Muscle of leg (tissue), 16 donors: ENCODE measurements at places on chromosomes 16 and 17. TPM values are rescaled to one million over a fixed set of nuclear protein-coding genes. Genes with fewer than 3 reads are reported as not detected.
A peak's percentile ranks its signal among the peaks of the same experiment; 100 is the strongest.

Gene ITGB4
- total RNA-seq, result 1.6 TPM

Gene RGS11
- 1.2 TPM for total RNA-seq

DNA sequence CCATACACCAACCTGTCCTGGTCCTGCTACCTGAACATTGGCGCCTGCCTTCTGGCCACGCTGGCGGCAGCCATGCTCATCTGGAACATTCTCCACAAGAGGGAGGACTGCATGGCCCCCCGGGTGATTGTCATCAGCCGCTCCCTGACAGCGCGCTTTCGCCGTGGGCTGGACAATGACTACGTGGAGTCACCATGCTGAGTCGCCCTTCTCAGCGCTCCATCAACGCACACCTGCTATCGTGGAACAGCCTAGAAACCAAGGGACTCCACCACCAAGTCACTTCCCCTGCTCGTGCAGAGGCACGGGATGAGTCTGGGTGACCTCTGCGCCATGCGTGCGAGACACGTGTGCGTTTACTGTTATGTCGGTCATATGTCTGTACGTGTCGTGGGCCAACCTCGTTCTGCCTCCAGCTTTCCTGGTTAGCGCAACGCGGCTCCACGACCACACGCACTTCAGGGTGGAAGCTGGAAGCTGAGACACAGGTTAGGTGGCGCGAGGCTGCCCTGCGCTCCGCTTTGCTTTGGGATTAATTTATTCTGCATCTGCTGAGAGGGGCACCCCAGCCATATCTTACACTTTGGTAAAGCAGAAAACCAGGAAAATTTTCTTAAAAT, 21.5 kb downstream of the TMEM204 start:
- no peak for DNase-seq

DNA sequence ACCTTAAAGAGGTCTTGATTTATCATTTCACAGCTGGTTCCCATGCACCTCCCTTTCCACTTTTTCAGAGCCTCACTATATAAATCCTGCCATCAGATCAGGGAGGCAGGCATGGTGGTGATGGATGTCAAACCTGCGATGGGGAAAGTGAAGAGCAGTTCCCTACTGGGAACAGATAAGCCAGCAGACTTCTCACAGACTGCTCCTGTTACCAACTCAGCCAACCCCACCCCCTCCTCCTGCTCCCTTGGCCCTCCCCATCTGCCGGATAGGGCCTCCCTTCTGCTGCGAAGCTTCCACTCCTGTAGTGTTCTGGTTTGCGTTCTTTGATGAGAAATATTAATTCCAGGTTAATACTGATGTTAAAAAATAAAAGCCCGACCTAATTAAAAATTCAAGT, 232.1 kb downstream of the STX8 start:
- peak; percentile 44 for DNase-seq

- peak; percentile 85 for DNase-seq
Observed at GRCh38 chr16:29674188-29674587, 4.8 kb upstream of the QPRT start.

DNA sequence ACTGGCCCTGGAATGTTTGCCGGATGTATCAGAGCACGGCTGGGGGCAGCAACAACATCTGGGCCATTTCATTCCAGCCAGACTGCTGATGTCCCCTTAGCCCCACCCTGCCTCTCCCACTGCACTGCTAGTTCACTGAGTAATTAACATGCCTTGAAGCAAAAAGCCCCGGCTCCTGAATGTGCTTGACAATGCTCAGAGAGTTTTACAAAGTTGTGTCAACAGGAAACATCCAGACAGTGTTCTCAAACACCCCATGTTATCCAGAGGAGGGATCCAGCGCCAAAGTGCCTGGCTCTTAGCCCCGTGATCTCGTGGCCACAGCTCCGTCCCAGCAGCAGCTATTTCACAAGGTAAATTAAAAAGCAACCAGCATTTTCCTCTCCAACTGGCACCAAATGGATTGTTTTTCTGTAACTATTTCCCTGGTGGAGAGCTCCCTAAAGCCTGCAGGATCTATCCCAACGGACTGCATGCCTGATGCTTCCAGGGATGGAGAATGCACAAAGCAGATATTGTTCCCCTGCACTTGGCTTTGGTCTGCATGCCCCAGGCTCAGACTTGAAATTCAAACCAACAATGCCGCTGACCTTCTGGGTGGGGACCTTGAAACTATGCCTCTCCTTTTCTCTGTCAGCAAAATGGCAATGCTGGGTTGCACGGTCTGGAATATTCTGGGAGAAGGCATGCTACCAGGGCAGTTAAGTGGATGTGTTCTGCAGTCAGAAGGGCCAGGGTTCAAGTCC, 115.6 kb upstream of the CDH5 start:
- peak; percentile 89 for DNase-seq

DNA sequence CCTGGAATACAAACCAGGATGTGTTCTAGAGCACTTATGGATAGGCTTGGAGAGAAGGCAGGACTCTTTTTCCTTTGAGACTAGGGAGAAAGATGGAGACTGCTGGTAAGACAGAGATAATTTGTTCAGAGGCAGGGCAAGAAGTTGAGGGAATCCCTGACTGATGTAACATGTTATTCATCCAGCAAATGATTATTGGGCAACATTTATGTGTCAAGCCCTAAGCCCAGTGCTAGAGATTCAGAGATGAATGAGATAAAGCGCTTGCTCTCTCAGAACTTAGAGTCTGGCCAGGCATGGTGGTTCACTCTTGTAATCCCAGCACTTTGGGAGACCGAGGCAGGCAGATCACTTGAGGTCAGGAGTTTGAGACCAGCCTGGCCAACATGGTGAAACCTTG, 47.8 kb upstream of the NUFIP2 start:
- DNase-seq, result no peak

Gene CCL1
- total RNA-seq, result not detected

DNA sequence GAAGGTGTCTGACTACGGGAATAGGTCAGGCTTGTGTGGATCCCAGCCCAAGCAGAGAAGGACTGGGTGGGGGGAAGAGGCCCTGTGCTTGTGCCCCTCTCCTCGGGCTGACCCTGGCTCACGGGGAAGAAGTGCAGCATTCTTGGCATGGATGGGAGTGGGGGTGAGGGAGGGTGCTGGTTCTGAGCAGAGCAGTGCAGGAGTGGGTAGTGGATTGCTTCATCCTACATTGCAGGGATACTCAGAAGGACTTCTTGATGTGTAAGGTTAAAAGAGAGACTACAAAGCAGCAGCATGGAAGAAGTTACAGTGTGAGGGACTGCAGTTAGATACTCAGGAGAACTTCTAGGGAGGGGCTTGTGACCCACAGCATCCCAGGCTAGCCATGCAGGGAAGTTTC, 2.1 kb downstream of the ARHGAP23 start:
- DNase-seq, result no peak

Gene OR1E1
- total RNA-seq, result not detected

Gene SULT1A3
- total RNA-seq, result 6.3 TPM

DNA sequence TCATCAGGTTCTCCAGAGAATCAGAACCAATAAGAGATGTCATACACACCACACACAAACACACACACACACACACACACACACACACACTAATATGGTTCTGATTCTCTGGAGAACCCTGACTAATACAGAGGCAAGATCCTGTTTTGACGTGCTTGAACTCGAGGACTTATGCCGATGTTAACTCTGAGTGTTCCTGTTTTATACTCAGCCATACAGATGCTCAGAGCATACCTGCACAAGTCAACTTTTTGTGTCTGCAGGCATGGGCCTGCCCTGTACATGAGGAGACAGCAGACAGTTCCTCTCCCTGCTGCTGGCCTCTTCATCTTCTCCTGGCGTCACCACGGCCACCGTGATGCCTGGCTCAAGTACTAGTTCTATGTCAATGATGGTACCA, 635.9 kb downstream of the WWOX start:
- DNase-seq, result no peak

- DNase-seq, result no peak
Observed at GRCh38 chr17:1322480-1322879, 43.0 kb downstream of the TRARG1 start.

- no peak for DNase-seq
Observed at GRCh38 chr16:28321700-28322411, 29.5 kb downstream of the SBK1 start.

GRCh38 chr17:74981318-74981978, 6.0 kb upstream of the CDR2L start:
- DNase-seq, result no peak

Gene TOX3
- total RNA-seq, result 0.44 TPM

Gene KRT12
- not detected for total RNA-seq

GRCh38 chr16:11015076-11015475, 70.7 kb downstream of the CLEC16A start:
- DNase-seq, result peak; percentile 75

GRCh38 chr17:30210366-30210765, 25.1 kb downstream of the SLC6A4 start:
- no peak for DNase-seq

DNA sequence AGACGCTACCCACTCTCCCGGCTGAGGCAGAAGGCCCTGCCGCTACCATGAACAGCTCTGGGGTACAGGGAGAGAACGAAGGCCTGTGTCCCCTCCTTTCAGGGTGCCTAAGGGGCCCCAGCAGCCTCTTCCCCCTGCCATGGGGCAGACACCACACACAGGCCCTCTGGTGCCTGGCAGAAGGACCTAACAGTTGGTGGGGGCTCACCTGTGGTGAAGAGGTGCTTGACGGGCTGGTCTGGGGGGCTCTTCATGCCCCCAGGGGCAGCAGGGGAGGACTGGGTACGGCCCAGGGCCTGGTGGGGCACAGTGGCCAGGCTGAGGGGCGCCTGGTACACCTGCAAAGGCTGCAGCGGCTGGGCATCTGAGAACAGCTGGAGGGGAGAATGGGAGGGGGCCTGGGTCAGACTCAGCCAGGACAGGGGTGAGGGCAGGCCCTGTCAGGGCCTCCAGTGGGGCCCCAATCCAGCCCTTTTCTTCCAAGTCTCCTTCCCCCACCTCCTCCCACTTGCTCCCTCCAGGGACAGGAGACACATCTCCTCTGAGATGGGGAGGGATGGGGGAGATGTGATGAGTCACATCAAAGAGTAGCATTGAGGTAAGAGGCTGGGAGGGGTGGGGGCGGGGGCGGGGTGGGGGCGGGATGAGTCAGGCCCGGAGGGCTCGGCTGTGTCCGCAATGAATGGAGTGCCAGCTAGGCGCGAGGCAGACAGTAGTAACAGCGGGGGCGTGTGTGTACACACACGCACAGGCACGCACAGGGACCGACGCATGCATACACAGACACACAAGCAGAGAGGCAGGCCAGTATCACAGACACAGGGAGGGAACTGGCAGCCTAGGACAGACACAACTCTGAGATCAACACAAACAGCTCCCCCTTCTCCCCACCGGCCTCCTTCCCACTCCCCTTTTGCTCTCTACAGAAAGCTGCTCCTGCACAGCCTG, 16.1 kb downstream of the G6PC3 start:
- no peak for DNase-seq

DNA sequence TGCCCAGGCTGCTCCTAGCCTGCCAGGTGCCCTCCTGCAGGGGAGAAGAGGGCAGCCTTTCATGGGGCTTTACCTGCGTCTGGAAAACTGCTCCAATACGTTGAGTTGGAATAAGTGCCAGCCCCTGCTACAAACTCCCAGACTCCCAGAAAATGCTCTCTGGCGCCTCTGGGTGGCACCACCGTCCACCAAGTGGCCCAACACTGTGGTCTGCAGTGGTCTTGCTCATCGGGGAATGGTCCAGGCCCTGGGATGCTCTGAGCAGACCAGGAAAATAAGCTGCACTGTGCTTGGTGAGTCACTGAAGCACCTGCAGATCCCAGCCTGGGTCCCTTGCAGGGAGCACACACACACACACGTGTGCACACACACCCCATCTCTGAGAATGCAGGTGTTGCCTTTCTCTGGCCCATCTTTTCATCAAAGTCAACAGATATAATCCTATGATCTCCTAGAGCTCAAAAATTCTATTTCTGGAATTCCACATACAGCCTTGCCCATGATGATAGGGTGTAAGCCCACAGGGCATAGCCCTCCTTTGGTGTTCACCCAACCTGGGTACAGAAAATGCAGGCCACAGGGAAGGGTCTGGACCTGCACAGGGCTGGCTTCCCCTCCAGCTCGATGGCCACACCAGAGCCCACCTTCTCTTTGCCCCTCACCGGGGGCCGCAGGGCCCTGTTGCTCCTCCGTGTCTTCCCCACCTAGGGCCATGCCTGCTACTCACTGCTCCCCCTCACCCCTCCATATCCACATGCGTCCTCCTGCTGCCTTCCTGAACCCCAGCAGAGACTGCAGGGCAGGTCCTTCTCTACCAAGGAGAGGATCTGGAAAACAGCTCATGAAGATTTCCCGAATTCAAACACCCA, 20.5 kb downstream of the CDIP1 start:
- peak; percentile 52 for DNase-seq

- peak; percentile 95 for DNase-seq
Observed at GRCh38 chr17:40331743-40332641, 23.0 kb downstream of the RARA start.

Gene NPIPB4
- 33.1 TPM for total RNA-seq

GRCh38 chr16:87592018-87592712, 10.1 kb upstream of the JPH3 start:
- DNase-seq, result no peak

DNA sequence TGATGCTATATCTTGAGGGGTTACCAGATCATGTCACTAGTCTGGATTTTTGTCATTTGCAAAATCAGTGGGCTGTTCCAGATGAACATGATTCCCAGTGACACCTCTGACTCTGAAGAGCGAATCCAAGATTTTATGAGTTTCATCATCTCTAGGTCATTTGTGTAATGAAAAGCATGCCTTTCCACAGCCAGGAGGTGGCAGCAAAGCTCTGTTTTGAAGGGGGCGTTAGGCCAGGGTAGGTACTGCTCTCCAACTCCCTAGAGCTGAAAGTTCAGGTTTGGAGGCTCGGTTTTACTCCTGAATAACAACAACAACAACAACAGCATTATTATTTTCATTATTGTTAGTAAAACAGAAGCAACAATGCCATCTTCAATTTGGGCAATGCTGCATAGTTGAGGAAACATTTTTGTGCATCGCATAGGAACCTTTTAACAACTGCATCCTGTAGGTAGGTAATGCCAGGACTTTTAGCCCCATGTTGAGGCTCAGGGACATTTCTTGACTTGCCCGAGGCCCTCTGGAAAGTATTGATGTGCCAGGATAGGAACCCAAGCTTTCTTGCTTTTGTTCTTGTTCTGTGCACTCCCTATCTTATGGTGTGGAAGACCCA, 77.0 kb downstream of the MYH13 start:
- DNase-seq, result peak; percentile 70

Gene HID1
- total RNA-seq, result 2.7 TPM

Gene SOX9
- 2.8 TPM for total RNA-seq
